Muscle of leg (tissue), 16 donors: ENCODE measurements at places on chromosomes 2 and 18.

DNA sequence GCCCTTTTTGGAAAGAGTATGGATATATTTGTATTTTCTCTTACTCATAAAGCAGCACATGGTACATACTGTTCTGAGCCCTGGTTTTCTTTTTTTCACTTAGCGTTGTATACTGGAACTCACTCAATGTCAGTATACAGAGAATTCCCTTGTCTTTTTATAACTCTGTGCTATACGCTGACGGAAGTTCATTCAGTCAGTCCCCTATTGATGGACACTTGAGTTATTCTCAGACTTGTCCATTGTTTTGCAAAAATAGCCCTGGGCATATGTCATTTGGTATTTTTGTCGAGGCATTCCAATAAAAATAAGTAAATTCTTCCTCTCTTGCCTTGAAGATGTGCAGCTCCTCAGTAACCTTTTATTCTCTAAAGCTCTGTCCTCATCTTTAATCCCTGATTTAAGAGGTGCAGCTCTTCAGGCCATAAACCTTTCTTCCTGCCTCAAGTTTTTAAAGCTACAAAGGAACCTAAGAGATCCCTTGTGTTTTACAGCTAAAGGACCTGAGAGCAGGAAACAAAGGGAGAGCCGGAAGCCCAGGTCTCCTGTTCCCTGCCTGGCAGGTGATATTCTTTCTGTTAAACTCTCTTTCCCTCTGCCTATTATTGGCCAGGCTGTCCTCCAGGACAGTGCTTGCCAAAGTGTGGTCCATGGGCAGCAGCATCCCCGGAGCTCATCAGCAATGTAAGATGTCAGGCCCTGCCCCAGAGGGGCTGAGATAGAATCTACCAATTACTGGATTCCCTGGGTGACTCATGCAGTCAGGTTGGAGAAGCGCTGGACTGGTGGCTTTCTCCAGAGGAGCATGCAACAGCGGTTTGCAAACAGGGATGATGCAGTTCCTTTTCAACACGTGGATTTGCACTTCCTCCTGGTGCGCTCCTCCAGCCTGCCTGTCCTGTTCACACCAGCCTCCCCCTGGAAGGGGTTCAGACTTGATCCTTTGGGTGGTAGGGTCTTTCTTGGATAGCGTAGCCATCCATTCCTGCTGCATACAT lies 158.0 kb downstream of the NEDD4L start:
- H3K27me3 ChIP-seq, result no peaks in the 10 kb centered on the region
- H3K27ac ChIP-seq, result no peak overlapping the region
- H3K36me3 ChIP-seq, result no peaks in the 10 kb centered on the region
- no peak for DNase-seq

DNA sequence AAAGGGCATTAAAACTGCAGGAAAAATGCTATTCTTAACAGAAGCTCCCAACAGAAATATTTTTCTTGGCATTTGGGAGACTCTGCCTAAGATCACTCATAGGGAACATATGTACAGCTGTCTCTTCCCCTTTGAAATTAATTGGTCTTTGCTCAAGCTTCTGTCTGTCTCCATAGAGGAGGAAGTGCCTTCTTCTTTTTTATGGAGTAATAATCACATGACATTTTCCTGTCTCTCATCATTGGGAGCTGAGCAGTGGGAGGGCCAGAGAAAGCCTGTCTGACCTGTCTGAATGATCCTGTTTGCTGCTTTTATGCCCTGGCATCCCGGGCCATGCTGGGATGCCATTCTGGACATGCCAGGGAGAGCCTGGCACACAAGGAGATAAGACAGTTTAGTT lies 145.6 kb downstream of the AQP4 start:
- no peak overlapping the region for H3K27ac ChIP-seq
- H3K4me3 ChIP-seq, result no peak overlapping the region
- H3K4me1 ChIP-seq, result no peaks in the 10 kb centered on the region
- no peaks in the 10 kb centered on the region for H3K27me3 ChIP-seq

DNA sequence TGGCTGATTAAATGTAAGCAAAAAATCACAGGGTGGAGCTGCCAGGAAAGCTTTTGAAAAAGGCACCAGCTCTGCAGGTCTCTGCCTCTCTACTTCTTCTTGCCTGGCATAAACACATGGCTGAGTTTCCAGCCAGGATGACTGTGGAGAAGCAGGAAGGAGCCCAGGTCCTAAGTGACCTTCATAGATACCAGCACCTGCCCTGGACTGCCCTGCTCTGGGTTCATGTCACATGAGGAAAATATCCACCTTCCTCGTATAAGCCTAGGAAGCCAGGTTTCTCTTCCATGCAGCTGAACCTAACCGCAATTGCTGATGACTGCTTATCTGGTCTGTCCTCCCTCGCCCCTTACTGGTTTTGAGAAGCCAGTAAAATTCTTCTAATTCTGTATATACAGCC lies 47.8 kb upstream of the CREB1 start:
- no peaks in the 10 kb centered on the region for H3K36me3 ChIP-seq
- no peaks in the 10 kb centered on the region for H3K4me1 ChIP-seq
- no peak overlapping the region for H3K4me3 ChIP-seq
- DNase-seq, result no peak
- no peak overlapping the region for H3K27ac ChIP-seq

DNA sequence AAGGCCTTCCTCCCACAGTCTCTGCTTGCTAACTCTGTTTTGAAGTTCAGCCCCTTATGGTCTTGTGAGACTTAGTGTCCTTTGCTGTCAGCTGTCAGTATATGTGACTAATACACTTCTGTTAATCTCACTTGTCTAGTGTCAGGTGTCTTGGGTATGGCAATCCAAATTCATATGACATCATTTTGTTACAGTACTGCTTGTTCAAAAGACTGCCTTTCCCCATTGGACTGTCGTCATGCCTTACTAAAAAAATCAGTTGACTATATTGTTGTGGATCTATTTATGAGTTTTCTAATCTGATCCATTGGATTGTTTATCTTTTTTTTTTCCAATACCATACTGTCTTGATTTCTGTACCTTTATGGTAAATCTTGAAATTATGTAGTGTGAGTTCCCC lies 611.4 kb upstream of the HS6ST1 start:
- no peak overlapping the region for H3K27ac ChIP-seq
- H3K36me3 ChIP-seq, result no peaks in the 10 kb centered on the region
- H3K27me3 ChIP-seq, result no peaks in the 10 kb centered on the region
- H3K4me1 ChIP-seq, result no peaks in the 10 kb centered on the region

DNA sequence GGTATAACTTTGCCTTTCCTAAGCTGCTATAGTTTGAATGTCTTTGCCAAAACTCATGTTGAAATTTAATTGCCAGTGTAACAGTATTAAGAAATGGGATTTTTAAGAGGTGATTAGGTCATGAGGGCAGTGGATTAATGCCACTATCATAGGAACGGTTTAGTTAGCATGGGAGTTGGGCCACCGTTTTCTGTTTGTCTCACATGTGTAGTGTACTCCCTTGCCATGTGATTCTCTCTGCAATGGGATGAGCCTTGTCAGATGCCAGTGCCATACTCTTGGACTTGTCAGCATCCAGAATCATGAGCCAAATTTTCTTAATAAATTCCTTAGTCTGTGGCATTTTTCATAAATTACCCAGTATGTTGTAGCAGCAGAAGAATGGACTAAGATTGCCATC lies 388.9 kb upstream of the RGPD4 start:
- H3K27me3 ChIP-seq, result no peaks in the 10 kb centered on the region
- H3K4me3 ChIP-seq, result no peak overlapping the region
- H3K4me1 ChIP-seq, result no peaks in the 10 kb centered on the region
- H3K36me3 ChIP-seq, result no peaks in the 10 kb centered on the region

DNA sequence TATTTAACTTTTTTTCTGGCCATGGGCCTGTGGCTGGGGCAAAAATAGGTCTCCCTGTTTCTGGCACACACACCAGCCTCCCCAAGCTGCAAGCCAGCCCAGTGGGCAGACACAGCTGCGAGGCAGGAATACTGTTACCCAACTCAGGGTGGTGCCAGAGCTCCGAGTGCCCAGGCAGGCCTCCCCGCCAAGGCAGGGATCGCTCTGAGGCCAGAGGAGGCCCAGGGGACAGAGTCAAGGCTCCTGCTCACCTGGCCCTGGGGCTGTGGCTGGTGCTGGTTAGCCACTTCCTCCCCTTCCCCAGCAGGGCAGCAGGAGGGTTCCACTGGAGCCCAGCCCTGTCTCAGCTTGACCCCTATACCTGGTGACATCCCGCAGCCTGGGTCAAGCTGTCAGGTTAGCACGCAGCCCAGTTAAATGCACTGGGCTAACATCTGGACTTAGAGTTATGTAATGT lies 67.1 kb upstream of the EPAS1 start:
- no peak overlapping the region for H3K4me3 ChIP-seq
- no peak overlapping the region for H3K27ac ChIP-seq
- DNase-seq, result no peak
- H3K4me1 ChIP-seq, result peaks cover 2% of the 10 kb centered on the region
- H3K27me3 ChIP-seq, result no peaks in the 10 kb centered on the region

GRCh38 chr18:68721681-68722583 lies 7.0 kb upstream of the TMX3 start:
- peaks cover 7% of the 10 kb centered on the region for H3K36me3 ChIP-seq
- no peak overlapping the region for H3K27ac ChIP-seq
- DNase-seq, result peak; percentile 24
- no peaks in the 10 kb centered on the region for H3K27me3 ChIP-seq

DNA sequence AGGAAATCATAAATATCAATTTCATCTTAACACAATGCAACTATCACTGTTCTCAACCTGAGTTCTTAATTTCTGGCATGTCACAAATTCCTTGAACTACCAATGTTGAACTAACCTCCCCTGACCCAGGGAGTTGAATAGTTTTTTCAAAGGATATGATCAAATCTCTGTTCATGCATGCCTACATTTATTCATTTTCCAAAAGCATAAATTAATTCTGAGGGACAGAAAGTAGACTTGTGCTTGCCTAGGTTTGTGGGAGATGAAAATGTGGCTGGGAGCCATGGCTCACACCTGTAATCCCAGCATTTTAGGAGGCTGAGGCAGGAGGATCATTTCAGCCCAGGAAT lies 175.7 kb downstream of the TGIF1 start:
- H3K36me3 ChIP-seq, result no peaks in the 10 kb centered on the region
- DNase-seq, result no peak
- no peaks in the 10 kb centered on the region for H3K27me3 ChIP-seq
- peaks cover 18% of the 10 kb centered on the region for H3K4me1 ChIP-seq
- no peak overlapping the region for H3K4me3 ChIP-seq

- DNase-seq, result no peak
- H3K27ac ChIP-seq, result no peak overlapping the region
- no peak overlapping the region for H3K4me3 ChIP-seq
- H3K36me3 ChIP-seq, result no peaks in the 10 kb centered on the region
- peaks cover 7% of the 10 kb centered on the region for H3K4me1 ChIP-seq
Observed at GRCh38 chr2:6806604-6807003, 59.1 kb downstream of the CMPK2 start.

DNA sequence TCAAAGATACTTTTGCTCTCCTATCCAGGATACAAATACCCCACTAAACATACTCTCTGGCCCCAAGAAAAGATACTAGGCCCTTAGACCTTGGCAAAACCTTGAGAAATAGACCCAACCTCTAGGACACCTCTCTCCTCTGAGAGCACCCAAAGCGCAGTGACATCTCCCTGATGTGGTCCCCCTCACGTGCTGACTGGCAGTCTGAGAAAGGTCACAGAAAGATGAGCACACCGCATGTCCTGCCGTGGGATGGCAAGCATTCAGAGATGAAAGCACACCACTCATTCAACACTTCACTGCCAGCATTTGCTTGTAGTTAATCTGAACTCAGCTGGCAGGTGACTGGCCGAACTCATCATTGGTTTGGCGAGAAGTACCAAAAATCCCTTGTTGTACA lies 6.1 kb upstream of the TBC1D8 start:
- H3K4me1 ChIP-seq, result peaks cover 19% of the 10 kb centered on the region
- H3K27me3 ChIP-seq, result no peaks in the 10 kb centered on the region
- no peak for DNase-seq
- no peak overlapping the region for H3K4me3 ChIP-seq
- H3K27ac ChIP-seq, result no peak overlapping the region

GRCh38 chr2:37720533-37721200 lies 49.2 kb upstream of the CDC42EP3 start:
- no peak for DNase-seq
- peaks cover 2% of the 10 kb centered on the region for H3K4me1 ChIP-seq

GRCh38 chr2:210376694-210377093 lies 61.7 kb upstream of the MYL1 start:
- peak; percentile 22 for DNase-seq
- no peaks in the 10 kb centered on the region for H3K36me3 ChIP-seq
- no peaks in the 10 kb centered on the region for H3K27me3 ChIP-seq
- H3K4me1 ChIP-seq, result no peaks in the 10 kb centered on the region
